Osteoblast (primary cell): ENCODE measurements at places on chromosomes 6 and 20. TPM values are rescaled to one million over a fixed set of nuclear protein-coding genes. Genes with fewer than 3 reads are reported as not detected.

Gene CENPW
- total RNA-seq, result 1.1 and 3.8 TPM in 2 replicates

Gene HEY2
- total RNA-seq, result 2.2 and 2.4 TPM in 2 replicates

Gene HMGN4
- 62.2 and 64.5 TPM in 2 replicates for total RNA-seq

Gene OR2H2
- not detected in 2 replicates for total RNA-seq

Gene SMOC2
- 0.36 and 10.6 TPM in 2 replicates for total RNA-seq

Gene PXDC1
- total RNA-seq, result 144 and 161 TPM in 2 replicates

Gene DEFB115
- total RNA-seq, result not detected in 2 replicates

Gene PSORS1C1
- 1.2 and 2.2 TPM in 2 replicates for total RNA-seq

Gene PDYN
- total RNA-seq, result not detected in 2 replicates

Gene MUCL3
- total RNA-seq, result not detected in 2 replicates

Gene RBPJL
- total RNA-seq, result not detected in 2 replicates

Gene DDO
- total RNA-seq, result 3.6 and 5.9 TPM in 2 replicates

Gene HRH3
- total RNA-seq, result not detected in 2 replicates

Gene SUMO4
- 3.5 and 3.6 TPM in 2 replicates for total RNA-seq

Gene NDUFAF4
- total RNA-seq, result 6.5 and 9.7 TPM in 2 replicates
